ENCODE measurements at places on chromosomes 12 and 14.
A peak's percentile ranks its signal among the peaks of the same experiment; 100 is the strongest.

DNA sequence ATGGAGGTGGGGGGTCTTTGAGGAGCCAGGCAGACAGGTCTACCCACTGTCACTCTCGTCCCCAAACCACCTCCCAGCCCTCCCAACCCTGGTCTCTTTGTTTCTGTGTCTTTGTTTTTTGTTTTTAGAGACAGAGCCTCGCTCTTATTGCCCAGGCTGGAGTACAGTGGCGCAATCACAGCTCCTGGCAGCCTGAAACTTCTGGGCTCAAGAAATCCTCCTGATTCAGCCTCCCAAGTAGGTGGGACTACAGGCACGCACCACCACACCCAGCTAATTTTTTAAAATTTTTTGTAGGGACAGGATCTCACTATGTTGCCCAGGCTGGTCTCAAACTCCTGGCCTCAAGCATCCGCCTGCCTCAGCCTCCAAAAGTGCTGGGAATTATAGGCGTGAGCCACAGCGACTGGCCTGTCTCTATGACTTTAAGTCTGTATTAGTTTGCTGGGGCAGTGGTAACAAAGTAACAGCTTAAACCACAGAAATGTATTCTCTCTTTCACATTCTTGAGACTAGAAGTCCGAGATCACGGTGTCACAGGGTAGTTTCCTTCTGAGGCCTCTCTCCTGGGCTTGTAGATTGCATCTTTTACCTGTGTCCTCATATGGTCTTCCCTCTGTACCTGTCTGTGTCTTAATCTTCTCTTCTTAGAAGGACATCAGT is 26.1 kb downstream of the DTX1 start:
- no peak for DNase-seq

- peak; percentile 86 for DNase-seq
These were observed at the start of gene TSPAN9 for GRCh38 chr12:3076730-3077571. TSPAN9 (plus strand) TSS chr12:3077379; CDS start chr12:3201194, 123,815 bp downstream.

- no peak for DNase-seq
These were observed 2.9 kb upstream of the RTL1 start for GRCh38 chr14:100906420-100906819.

DNA sequence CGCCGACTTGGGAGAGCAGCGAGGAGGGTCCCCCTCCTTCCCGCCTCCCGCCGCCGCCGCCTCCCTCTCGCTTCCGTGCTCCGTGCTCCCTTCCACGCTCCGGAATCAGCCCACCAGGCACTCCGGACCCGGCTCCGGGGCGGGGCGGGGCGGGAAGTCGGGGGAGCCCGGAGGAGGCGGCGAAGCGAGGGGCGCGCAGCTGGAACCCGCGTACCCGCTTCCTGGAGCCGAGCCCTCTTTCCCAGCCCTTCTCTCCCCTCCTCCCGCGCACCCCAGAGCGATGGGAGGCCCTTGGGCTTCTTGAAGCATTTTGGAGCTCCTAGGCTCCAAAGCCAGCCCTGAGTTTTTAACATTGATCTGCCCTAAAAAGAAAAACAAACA is at the start of gene SYNDIG1L:
TSS of gene SYNDIG1L (minus strand) at position 9 of the 381 bp plus-strand sequence. CDS start 16,466 bp downstream, outside the sequence.
- no peak for DNase-seq

- peak; percentile 44 for DNase-seq
These were observed 5.9 kb upstream of the RPL41 start for GRCh38 chr12:56110571-56110970.

GRCh38 chr12:114944736-114945135 is 260.8 kb upstream of the TBX3 start:
- DNase-seq = no peak

- no peak for DNase-seq
These were observed 636 bp downstream of the DUSP6 start for GRCh38 chr12:89351489-89352241.

- no peak for DNase-seq
These were observed 5.5 kb downstream of the DDIT3 start for GRCh38 chr12:57514720-57515407.

- DNase-seq = no peak
These were observed 25.6 kb downstream of the ZFP36L1 start for GRCh38 chr14:68767248-68767645.

DNA sequence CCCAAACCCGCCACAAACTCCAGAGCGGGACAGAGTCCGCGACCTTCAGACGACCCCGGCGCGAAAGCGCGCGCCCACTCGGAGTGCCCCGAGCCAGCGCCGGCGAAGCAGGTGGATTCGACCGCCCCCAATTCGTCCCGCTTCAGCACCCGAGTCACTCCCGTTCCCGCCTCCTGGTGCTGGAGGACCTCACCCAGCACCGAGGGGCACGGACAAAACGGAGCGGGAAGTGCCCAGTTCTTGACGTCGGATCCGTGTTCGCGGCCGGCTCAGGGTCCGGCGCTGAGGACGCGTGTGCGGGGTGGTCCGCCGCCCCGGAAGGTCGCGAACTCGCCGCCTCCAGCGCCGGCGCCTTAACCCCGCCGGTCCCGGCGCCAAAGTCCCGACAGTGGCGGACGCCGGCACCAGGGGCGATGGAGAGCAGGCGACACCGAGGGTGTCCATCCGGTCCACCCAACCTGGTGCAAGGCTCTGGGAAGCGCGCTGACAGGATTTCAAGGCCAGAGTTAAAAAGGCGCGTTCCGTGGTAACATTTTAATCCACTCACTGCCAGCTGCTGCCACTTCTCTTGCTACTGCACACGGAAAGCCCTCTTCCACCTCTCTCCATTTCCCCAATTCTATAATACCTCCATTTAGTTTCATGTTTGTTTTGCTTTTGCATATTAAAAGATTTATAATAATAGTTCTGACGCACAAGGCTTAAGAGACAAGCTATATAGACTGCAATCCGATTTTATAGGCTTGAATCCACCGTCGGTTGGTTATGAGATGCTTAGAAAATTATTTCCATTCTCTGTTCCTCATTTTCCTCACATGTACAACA is 240.0 kb upstream of the CPNE8 start:
- peak; percentile 52 for DNase-seq

GRCh38 chr14:93219103-93219726 is 12.2 kb downstream of the UBR7 start:
- DNase-seq = peak; percentile 67

DNA sequence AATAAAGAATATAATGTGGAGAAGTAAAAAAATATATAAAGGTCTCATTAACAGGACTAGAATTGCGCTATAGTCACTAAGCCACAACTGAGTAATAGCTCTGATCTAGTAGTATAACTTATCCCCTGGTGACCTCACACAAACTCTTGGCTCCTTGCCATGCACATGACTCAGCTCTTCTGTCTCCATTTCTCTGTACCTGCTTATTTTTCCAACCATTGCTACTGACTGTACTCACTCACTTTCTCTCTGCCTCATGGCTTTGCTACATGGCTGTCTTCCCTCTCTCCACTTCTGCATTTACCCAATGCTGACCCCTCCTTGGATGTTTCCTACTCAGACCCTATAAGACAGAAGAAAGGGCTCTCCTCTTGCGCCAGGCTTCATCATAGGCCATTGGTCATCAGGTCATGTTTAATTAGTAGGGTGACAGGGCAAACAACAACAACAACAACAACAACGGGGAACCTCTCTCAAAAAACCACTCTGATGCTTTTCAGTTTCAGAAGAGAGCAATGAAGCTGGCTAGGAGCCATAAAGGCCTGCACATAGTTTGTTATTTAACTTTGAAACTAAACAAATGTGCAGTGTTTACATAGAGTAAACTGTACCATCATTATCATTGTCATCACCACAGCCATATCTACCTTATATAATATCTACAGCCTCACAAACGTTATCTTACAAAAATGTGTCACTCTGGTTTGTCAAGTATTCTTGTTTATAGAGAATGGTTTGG is 25.6 kb upstream of the KRAS start:
- peak; percentile 95 for DNase-seq

DNA sequence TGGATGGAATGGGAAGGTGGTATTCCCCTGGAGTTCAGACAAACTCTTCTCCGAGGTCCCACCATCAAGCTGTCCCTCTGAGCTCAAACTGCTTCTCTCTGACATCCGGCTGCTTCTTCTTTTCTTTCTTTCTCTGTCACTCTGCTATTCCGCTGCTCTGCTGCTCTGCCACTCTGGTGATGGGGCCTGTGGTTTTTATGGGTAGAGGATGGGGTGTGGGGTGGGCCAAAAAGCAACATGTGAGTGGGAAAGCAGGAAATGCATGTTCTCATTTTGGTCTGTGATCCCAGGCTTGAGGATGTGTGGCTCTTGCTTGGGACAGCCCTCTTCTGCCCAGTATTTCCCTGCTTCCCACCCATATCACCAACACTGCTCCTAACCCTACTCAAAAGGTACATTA is 30.6 kb downstream of the CLECL1 start:
- no peak for DNase-seq

DNA sequence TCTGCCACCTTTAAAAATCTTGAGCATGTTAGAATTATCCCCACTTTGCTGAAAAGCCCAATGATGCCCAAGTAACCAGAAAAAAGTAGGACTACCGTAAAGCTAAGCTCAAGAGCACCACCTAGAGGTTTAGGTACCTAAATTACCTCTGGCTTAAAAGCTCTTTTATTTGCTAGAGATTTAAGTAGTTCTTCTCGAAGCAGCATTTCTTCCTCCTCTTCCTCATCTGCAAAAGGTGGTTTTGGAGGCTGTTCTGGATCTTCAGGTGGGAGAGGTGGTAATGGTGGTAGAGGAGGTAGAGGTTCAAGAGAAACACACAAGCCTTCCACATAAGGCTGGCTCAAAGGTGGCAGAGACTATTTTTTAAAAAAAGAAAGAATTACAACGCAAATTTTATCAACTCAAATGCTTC is 26.9 kb downstream of the ZFC3H1 start:
- peak; percentile 70 for DNase-seq

- no peak for DNase-seq
These were observed 713 bp downstream of the FRMD6 start for GRCh38 chr14:51652168-51653078.

DNA sequence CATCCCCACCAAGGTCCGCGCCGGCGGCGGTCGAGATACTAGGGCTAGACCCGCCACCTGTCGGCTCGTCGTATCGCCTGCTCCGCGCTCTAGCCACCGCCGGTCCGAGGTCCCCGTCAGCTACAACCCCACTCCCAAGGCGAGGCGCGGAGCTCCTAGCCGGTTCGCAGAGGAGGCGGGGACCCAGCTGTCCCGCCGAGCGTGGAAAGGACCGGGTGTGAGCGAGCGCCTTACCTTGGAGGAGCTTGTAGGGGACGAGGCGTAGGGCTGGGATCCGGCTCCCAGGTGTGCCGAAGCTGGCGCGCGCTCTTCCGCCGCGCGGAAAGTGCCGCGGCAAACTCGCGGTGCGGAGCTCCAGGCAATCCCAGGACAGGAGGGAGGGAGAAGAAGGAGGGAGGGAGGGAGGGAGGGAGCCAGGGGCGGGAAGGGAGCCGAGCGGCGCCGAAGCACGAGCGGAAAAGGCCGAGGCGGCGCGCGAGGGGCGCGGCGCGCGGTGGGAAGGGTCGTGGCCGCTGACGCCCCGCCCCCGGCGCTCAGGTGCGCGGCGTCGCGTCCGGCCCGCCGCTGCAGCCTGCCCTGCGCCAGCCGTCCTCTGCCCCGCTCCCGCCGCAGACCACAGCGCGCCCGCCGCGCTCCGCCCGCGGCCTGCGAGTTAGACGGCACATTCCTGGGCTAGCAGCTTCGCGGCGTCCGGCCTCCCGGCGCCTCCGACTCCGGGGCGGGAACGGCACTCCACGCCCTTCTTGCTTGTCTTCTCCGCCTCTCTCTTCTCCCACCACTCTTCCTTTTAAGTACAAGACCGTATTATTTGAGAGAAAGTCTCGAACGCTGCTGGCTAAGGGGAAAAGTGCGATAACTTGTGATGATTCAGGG is at the start of gene PAWR:
TSS of gene PAWR (minus strand) at position 327 of the 873 bp plus-strand sequence. CDS start 720 bp downstream, outside the sequence.
- peak; percentile 86 for DNase-seq

GRCh38 chr12:115135800-115136211 is 451.8 kb upstream of the TBX3 start:
- DNase-seq = peak; percentile 8

DNA sequence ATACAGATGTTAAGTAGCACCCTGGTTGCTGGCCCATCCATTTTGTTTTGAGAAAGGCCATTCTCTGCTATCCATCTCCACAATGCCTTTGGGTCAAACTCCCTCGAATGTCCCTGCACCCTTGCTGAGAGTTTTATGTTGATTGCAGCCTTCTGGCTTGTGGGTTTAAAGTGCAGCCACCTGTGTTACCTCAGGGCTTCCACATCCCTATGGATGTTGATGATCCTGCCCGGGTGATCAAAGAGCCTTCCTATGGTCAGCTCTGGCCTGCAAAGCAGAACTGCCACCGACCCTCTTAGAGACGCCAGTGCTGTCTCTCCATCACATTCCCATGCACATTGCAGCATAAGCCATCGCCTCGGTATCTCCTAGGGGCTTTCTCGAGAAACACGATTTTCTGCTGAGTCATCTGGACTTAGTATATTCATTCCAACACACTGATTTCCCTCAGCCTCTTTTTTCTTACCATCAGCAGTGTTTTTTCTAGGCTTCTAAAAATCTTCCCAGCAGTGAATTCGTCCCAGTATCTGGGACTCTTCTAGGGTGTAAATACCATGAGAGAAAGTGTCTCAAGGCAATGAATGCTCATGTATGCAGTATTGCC is 585.7 kb upstream of the TMEM132C start:
- DNase-seq = no peak

DNA sequence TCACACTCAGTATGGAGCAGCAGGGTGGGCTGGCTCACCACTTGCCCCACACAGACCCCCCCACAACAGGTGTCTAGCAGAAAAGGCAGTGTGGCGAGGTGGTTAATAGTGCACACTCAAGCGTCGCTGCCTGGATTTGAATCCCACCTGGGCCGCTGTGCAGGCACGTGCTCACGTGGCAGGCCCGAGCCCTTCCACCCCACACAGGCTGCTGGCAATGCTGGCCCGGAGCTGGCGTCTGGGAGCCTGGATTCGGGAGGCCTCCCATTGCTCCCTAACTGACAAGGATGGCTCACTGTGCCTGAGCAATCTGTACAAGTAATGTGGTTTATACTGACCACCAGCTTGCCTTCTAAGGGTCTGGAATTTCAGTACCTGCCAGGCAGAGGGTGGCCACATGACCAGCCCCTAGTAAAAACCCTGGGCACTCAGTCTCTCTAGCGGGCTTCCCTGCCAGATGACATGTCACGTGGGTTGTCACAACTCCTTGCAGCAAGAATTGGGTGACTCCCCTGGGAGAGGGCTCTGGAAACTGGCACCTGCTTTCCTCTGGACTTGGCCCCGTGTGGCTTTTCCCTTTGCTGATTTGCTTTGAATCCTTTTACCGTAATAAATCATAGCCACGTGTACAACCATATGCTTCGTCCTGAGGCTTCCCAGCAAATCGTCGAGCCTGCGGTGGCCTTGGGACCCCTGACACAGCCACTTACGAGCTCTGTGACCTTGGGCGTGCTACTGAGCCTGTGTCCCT is 72.8 kb downstream of the SCARB1 start:
- DNase-seq = no peak

- no peak for DNase-seq
These were observed 167.5 kb downstream of the BRMS1L start for GRCh38 chr14:35993684-35993960.

GRCh38 chr14:85252011-85252410 is 277.9 kb upstream of the FLRT2 start:
- peak; percentile 88 for DNase-seq

DNA sequence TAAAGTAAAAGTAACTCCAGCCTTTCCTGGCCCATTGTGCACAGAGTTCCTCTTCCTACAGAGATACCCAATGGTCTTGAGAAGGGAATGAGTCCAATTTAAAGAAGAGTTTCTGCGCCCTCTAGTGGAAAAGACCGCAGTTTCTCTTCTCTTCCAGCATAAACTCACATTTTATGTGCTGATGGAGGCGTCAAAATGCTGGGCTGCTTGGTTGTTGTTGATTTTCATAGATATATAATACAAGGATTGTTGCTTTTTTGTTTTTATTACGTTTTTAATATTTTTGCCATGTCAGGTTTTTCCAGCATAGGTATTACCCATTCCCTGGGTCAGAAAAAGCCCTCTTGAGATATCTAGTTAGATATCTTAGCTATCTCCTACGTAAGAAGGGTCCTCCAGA is 356.9 kb upstream of the STXBP6 start:
- DNase-seq = no peak

- DNase-seq = no peak
These were observed 378.7 kb upstream of the KITLG start for GRCh38 chr12:88958946-88959345.
